A549 treated with dexamethasone at 1 μM for 4 hours (cell line): ENCODE measurements at places on chromosomes 6 and 20. TPM values are rescaled to one million over a fixed set of nuclear protein-coding genes. Genes with fewer than 3 reads are reported as not detected.

Gene COMMD7
- 53.9 to 63.8 TPM (median 58.4 TPM) in 5 replicates for total RNA-seq

Gene IFT52
- 28.6 to 34.4 TPM (median 30.7 TPM) in 5 replicates for total RNA-seq

Gene BCAS1
- 0.44 to 0.69 TPM (median 0.64 TPM) in 5 replicates for total RNA-seq

Gene SIM1
- total RNA-seq = not detected in 5 replicates

Gene CGAS
- total RNA-seq = 3.3 to 4.5 TPM (median 4.1 TPM) in 5 replicates

Gene LRRN4
- 0.02 to 0.07 TPM (median 0.05 TPM) in 4 of 5 replicates, not detected in the other for total RNA-seq

Gene OTOR
- not detected in 5 replicates for total RNA-seq

Gene ARMC2
- 1.8 to 2.6 TPM (median 2.0 TPM) in 5 replicates for total RNA-seq

Gene FUCA2
- 53.2 to 59.2 TPM (median 56.4 TPM) in 5 replicates for total RNA-seq

Gene FLRT3
- 2.5 to 2.7 TPM (median 2.6 TPM) in 5 replicates for total RNA-seq

Gene NOX3
- not detected in 5 replicates for total RNA-seq

Gene NOP56
- total RNA-seq = 545 to 622 TPM (median 573 TPM) in 5 replicates

Gene DEFB129
- total RNA-seq = not detected in 5 replicates

Gene PLA2G7
- total RNA-seq = not detected in 5 replicates

Gene PDYN
- 0.02 to 0.05 TPM (median 0.04 TPM) in 3 of 5 replicates, not detected in the others for total RNA-seq

Gene CTNNBL1
- 61.4 to 73.2 TPM (median 68.1 TPM) in 5 replicates for total RNA-seq

Gene TRIM10
- total RNA-seq = 0.04 TPM in 1 of 5 replicates, not detected in the others

Gene LRFN2
- 0.03 TPM in 1 of 5 replicates, not detected in the others for total RNA-seq

Gene PPP2R5D
- total RNA-seq = 28.4 to 31.5 TPM (median 29.7 TPM) in 5 replicates

Gene SYNDIG1
- 1.2 to 2.0 TPM (median 1.7 TPM) in 5 replicates for total RNA-seq

Gene MLIP
- total RNA-seq = not detected in 5 replicates

Gene PARD6B
- 3.7 to 5.1 TPM (median 4.5 TPM) in 5 replicates for total RNA-seq

Gene HLA-DRB5
- not detected in 5 replicates for total RNA-seq

Gene MOXD1
- total RNA-seq = 1.2 to 1.7 TPM (median 1.5 TPM) in 5 replicates

Gene FERMT1
- total RNA-seq = 13.8 to 16.2 TPM (median 14.4 TPM) in 5 replicates

Gene GATA5
- total RNA-seq = 0.45 to 0.86 TPM (median 0.75 TPM) in 5 replicates

Gene ZNF831
- total RNA-seq = not detected in 5 replicates

Gene TRIM26
- 27.4 to 30.7 TPM (median 28.7 TPM) in 5 replicates for total RNA-seq

Gene CNKSR3
- 10.2 to 13.0 TPM (median 11.6 TPM) in 5 replicates for total RNA-seq

Gene FRMD1
- 0.01 to 0.05 TPM (median 0.02 TPM) in 3 of 5 replicates, not detected in the others for total RNA-seq

Gene PBX2
- total RNA-seq = 13.5 to 18.9 TPM (median 17.2 TPM) in 5 replicates

Gene TFAP2D
- total RNA-seq = not detected in 5 replicates

Gene BPI
- total RNA-seq = not detected in 5 replicates

Gene TULP1
- total RNA-seq = not detected in 5 replicates
